SW480 (cell line): ENCODE measurements at places on chromosomes 7 and 10.

DNA sequence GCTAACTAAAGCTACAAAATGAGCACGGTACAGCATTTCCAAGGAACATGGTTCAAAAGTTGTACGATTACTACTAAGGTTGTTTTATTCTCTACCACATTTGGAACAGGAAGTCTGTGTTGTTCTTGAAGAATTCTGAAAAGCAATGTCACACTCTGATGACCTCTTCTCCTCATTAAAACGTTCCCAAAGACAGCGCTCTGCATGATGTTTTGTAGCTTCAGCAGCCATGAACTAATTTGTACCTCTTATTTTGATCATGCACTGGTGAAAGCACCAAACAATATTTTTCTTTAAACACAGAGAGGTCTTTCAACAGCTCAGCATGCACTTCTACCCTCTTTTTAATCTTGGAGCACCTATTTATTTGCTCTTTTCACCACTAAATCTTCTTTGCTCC is 75.0 kb upstream of the TES start:
- DNase-seq, result no peak

DNA sequence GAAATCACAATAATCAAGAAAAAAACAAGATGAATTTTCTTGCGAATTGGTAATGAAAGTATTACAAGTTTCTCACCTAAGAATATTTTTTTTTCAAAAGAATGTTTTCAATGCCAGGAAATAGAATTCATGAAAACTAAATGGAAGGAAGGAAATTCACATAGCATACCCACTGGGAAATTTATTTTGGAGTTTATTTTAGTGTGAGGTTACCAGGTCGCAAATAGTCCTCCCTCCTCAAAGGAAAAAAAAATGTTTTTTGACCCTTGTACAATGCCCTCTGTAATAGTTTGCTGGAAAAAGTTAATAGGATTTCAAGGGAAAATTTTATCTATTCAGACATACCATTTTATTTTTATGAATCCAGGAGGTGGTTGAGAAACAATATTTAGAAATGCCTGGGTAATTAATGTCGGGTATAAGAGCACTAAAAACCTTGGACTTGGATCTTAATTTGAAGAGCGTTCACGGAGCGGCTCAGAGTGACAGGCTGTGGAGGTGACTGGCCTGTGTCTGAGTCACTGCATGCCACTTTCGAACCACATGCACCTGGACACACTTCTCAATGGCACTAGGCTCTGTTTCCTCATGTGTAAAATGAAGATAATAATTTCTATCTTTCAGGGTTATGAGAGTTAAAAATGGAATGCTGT is 28.2 kb downstream of the CUBN start:
- DNase-seq, result peak; percentile 55

GRCh38 chr10:24669285-24669852 is 54.3 kb downstream of the ARHGAP21 start:
- DNase-seq, result no peak

GRCh38 chr7:108684629-108685028 is 115.0 kb downstream of the DNAJB9 start:
- no peak for DNase-seq

GRCh38 chr7:69213878-69214277 is 384.4 kb upstream of the AUTS2 start:
- no peak for DNase-seq

- no peak for DNase-seq
Measured at GRCh38 chr10:14873090-14873760, 5.4 kb upstream of the SUV39H2 start.

- DNase-seq, result no peak
Measured at GRCh38 chr10:75358132-75358531, 43.4 kb downstream of the ZNF503 start.

- no peak for DNase-seq
Measured at GRCh38 chr10:103759100-103759781, 96.1 kb downstream of the SH3PXD2A start.

DNA sequence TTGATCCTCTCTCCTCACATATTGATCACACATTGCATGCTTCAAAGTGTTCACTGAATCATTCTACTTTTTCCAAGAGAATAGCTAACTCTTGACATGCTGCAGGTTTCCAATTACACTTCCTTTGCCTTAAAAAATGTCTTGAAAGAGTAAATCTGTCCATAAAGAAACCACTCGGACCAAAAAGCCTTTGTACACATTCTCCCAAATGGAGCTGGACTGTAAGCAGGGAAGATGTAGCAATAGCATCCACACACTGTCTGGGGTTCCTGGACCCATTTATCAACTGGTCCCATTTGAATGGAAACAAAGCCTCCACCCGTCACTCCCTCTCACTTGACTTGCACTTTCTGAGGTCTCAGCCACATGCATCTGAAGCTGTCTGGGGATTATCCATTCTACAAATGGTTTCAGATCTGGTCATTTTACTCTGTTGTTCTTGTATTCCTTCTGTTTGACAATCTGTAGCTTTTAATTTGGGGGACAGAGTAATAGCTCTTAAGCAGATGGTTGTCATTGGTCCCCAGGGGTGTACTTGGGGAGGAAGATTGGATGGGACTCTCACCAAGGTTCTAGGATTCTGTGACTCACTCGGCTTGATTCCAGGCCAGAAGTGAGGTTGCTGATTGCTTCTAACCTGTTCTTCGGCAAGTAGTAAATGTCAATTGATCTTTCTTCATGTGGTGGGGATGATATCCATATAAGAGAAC is 203.5 kb downstream of the HIBADH start:
- DNase-seq, result no peak

DNA sequence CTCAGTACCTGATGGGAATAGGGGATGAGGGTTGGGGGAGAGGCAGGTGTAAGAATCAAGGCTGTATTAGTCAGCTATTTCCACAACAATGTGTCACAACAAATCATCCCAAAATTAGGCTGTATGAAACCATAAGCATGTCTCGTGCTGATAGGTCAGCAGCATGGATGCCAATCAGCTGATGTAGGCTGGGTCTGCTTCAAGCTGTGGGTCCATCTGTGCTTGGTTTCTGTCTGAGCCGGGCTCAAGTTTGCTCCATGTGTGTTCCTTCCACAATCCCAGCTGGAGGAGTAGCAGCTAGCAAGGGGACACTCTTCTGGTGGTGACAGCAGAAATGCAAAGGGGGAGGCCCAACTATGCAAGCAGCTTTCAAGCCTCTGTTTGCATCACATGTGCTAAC is 97.9 kb upstream of the ZNF746 start:
- DNase-seq, result no peak

- DNase-seq, result no peak
Measured at GRCh38 chr10:99967961-99968360, 41.8 kb downstream of the DNMBP start.

GRCh38 chr7:117323851-117324711 is 1.2 kb upstream of the WNT2 start:
- DNase-seq, result no peak

GRCh38 chr7:45389073-45389872 is 184.9 kb upstream of the ADCY1 start:
- DNase-seq, result no peak

DNA sequence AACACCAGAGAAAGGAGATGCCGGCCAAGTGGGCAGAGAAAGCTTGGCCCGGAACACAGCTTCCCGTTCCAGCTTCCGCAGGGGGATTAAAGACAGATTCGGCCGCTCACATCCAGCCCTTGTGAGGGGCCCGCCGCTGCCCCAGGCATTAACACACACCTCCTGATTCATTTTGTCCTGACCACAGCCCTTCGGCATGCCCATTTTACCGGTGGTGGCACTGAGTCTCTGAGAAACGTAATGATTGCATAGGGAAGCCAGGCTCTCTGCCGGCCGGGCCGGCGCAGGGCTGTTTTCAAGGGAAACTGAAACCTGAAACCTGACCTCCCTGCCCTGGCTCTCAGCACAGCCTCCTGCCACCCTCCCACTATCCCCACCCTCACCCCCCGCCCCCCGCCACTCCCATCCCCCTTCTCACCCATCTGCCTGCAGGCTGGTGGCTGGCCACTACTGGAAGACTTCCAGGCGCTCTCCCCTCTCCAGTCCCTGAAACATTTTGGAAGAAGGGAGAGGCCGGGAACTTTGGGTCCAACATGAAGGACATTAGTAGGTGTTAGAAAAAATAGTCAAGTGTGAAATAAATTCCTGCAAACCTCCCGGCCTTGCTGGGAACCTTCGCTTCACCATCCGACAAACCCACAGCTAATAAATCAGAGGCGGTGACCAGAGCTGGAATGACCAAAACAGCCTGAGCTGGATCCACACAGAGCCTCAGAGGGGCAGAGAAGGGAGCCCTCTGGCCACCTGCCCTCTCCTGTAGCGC is 83.5 kb upstream of the CUX1 start:
- peak; percentile 89 for DNase-seq

- no peak for DNase-seq
Measured at GRCh38 chr10:13079776-13080050, 20.2 kb upstream of the OPTN start.

- no peak for DNase-seq
Measured at GRCh38 chr10:31642281-31642680, 286.4 kb downstream of the ARHGAP12 start.

GRCh38 chr7:80607136-80607535 is 31.3 kb upstream of the CD36 start:
- DNase-seq, result no peak

GRCh38 chr7:134154581-134155130 is 27.5 kb downstream of the LRGUK start:
- DNase-seq, result no peak

GRCh38 chr10:26491934-26492333 is 53.8 kb downstream of the APBB1IP start:
- no peak for DNase-seq

- no peak for DNase-seq
Measured at GRCh38 chr7:75789361-75789924, 17.4 kb upstream of the CCL26 start.

DNA sequence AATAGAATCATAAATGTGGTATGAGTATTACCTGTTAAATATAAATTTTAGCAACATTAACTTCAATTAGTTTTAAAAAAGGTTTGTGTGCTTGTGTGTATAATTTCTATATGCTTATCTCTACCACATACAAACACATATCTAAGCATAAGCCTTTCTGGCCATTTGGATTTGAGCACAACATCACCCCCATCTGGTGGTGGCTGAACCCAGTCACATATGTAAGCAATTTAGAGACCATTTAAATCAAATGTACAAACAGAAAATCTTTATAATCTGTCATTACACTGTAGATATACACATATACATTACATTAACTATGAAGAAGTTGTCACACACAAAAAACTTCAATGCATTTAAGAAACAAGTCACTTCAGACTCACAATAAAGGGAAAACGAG is 31.7 kb downstream of the GPR22 start:
- peak; percentile 78 for DNase-seq

DNA sequence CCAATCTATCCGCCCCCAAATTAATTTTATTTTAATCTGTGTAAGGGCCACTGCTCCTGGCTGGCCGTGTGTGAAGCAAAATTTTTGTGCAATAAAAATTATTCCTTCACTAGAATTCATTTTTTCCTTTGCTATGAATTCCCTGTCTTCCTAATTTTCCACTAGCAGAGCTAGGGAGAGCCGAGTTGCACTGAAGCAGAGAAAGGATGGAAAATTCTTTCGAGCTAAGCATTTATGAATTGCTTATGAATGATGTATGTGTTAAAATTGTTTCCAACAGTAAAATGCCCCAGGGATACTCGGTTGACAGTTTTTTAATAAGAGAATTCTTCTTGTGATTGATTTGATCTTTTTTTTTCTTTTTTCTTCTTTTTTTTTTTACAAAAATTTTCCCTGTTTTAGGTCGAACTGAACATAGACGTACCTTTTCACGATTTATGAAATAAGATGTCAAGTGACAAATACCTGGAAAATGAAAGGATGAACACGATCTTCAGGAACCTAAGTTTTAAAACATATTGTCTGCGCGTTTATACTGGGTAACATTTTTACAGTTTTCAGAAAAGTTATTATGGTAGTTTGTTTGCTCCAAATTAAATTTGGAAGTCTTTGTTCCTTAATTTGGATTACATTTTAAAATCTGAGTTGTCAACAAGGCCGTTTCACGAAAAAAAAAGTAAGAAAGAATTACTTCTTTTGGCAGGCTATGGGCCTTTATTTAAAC is 288.8 kb upstream of the NFE2L3 start:
- no peak for DNase-seq

GRCh38 chr10:129096065-129096984 is 370.7 kb upstream of the MGMT start:
- no peak for DNase-seq

DNA sequence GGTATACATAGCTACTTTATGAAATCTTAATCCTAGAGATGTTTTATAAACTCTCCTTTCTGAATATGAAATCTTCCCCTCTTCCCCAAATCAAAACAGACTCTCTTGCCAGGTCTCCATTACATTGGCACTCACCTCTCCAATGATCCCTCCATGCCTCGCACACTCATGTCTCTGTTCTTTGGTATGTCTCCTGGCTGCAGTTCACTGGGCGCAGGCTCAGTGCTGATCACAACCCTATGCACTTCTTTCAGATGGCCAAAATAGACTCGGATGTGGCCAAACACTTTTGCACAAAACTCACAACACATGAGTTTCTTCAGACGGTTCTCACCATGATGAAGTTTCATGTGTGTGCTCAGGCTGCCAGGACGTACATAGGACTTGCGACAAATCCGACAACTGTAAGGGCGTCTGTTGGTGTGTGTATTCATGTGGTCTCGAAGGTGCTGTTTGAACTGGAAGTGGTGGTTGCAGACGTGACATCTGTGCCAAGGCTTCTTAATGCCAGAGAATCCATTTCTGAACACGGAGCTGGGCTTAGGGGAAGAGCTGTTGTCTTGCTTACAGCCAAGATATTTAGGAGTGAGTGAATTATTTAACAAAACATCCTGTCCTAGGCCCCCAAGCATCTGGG is 183.2 kb downstream of the ZNF438 start:
- DNase-seq, result no peak

DNA sequence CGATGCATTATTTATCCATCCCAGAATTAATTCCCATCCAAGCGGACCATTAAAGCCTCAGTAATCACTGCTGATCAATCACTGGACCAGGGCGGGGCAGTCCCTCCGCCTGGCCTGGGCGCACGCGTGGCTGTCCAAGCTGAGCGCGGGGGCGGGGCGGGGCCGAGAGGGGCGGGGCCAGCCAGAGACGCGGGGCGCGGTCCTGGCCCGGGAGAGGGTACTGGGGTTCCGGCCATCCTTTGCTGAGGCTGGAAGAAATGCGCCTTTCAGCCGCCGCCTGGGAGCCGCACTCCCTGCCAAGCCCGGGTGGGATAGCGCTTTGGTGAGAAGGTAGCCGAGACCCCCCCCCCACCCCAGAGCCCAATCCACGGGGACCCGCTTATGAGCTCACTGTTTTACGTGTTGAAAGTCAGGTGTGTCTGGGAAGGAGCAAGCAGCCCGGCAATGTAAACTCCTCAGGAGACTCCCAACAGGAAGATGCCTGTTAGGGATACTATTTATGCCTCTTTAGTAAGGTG is at the start of gene ARHGAP22:
Gene ARHGAP22, minus strand, starts transcription at position 83 of the 518 bp plus-strand sequence. CDS start 277 bp downstream, outside the sequence.
- peak; percentile 29 for DNase-seq

DNA sequence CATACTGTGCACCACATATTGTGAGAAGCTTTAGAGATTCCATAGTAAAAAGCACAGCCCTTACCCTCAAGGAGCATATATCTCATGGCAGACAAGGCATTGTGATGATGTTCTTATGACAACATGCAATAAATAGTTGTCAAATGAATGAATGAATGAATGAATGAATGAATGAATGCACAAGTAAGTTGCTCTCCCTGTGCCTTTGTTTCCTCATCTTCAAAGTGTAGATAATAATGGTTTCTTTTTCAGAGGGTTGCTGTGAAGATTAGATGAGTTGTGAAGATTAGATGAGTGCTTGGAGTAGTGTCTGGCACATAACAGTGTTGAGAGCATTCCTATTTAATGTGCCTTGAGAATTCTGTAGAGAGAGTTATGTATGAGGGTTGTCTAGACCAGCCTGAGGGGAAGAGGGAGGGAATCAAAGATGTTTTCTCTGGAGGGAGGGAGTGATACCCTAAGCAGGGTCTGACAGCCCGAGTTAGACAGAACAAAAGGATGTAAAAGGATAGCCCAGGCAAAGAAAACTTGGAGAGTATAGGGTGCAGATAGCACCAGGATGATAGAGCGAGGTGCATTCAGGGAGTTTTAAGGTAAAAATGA is 217.2 kb downstream of the RELN start:
- DNase-seq, result no peak
